ENCODE measurements at places on chromosomes 16 and 17.

GRCh38 chr16:2532494-2533141, 1.4 kb upstream of the CEMP1 start:
- peak; percentile 39 for DNase-seq

GRCh38 chr16:82300374-82300951, 130.4 kb upstream of the MPHOSPH6 start:
- no peak for DNase-seq

DNA sequence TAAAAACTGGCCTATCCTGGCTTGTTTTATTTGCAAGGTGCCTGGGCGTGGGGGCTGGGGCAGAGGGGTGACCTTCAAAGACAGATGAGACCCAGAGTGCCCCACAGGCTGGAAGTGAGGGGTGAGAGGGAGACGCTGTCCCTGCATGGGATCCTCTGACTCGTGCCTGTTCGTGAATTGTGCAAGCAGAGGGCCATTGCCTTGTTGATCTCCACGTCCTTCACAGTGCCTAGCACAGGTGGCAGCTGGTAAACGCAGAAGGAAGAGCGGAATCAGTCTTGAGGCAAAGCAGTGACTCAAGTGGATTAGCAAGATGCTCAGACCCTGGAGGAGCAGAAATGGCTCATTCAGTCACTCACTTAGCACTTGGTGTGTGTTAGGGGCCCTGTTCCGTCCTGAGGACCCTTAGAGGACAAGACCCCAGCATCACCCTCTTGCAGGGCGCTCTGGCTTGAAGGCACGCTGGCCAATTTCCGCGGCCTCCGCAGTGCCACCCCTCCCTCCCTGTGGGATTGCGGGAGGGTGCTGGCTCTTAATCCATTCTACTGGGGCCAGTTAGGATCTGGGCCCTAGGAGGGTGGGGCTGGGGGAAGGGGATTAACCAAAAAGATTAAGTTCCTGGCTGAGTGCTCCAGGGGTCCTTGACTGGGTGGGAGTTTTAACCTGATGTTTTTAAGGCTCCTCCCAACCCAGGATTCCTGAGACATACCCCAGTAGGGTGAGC, 151.2 kb downstream of the CCDC182 start:
- no peak for DNase-seq

- DNase-seq, result no peak
Observed at GRCh38 chr17:17724307-17725010, 43.2 kb downstream of the RAI1 start.

DNA sequence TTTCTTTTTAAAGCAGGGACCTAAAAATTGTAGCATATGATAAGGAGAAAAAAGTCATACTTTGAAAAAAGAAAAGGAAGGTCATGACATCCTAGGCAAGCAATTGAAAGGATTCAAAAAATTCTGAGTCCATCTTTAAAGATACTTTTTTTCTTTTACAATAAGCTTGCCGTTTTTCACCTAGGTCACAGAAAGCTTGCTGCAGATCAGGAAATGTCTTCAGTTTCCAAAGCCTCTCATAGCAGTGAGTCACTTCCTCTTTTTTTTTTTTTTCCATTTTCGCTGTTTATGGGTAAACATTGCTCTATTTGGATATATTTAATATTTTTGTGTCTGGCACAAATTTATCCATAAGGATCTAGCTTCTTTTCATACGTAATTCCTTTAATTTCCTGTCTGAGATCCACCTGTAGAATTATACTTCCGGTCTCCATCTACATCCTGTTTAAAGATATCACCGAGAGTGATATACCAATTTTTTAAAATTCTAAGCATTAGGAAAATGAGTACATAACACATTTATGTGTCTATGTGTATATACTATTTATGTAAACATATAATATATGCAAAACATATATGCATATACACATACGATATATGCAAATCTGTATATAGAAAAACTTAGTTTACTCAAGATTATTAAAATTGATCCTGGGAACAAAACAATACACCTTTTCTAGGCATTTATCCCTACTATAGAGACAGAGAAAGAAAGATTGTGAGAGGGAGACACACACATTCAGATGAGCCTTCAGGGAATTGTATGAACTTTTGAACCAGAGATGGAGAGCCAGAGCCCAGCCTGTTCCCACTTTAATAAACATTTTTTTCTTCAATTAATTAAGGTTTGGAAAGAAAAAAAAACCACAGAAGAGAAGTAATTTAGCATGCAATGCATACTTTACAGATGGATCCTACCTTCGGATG, 134.4 kb downstream of the SKAP1 start:
- no peak for DNase-seq

GRCh38 chr17:45077643-45078042, 16.5 kb downstream of the NMT1 start:
- no peak for DNase-seq

DNA sequence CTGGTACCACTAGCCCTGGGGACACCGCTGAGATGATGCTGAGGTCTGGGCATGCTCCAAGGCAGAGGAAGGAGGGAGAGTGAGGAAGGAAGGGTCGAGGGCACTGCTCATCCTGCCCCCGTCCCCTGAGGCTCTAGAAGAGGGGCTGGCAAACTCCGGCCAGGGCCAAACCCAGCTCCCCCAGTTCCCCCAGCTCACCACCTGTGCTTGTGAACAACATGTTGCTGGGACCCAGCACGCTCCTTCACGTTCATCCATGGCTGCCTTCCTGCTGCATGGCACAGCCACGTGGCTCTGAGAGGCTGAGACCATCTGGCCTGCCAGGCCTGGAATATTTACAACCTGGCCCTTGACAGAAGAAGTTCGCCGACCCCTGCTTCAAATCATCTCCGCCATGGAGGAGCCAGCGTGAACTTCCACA, 81.2 kb downstream of the RBFOX3 start:
- DNase-seq, result no peak

DNA sequence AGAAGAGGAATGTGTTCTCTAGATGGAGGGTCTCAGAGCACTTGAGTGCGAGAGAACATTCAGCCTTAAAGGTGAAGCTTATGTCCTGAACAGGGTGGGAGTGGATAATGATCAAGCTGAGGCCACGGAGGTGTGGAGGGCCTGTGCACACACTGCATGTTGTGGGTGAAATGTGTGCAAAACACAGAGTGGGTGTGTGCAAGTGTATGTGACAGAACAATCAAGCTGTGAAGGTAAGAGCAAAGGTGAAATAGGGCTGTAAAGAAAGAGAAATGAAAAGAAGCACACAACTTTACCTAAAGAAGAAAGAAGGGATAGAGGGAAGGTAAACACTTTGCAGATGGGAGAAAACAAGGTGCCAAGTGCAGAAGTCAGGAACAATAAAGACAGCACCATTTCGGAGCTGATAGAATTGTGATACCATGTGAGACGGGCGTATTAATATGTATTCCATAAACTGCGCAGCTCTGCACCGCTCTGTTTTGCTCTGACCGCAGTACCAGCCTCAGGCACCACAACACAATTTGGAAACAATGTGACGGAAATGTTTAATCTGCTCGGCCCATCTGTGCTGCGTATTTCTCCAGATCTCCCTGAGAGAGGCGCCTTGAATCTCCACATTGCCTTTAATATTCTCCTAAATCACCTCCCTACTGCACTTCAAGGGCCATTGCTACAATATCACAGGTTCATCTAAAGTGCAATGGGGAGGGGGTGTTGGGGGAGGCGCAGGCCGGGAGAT, 40.6 kb downstream of the SNX11 start:
- no peak for DNase-seq

- no peak for DNase-seq
Observed at GRCh38 chr17:19656336-19656735, 7.8 kb downstream of the ALDH3A2 start.

DNA sequence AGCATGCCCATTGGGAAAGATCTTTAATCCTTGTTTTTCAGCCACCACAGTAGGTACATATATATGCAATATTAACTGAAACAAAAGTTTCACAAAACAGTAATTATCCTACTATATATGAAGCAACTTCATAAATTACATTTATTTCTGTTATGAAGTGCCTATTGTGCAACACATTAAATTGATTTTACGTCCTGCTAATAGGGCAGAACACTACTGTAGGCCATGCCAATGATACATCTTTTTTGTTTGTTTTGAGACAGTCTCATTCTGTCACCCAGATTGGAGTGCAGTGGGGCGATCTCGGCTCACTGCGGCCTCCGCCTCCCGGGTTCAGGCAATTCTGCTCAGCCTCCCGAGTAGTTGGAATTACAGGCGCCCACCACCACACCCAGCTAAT, 29.1 kb downstream of the SF3B3 start:
- no peak for DNase-seq

DNA sequence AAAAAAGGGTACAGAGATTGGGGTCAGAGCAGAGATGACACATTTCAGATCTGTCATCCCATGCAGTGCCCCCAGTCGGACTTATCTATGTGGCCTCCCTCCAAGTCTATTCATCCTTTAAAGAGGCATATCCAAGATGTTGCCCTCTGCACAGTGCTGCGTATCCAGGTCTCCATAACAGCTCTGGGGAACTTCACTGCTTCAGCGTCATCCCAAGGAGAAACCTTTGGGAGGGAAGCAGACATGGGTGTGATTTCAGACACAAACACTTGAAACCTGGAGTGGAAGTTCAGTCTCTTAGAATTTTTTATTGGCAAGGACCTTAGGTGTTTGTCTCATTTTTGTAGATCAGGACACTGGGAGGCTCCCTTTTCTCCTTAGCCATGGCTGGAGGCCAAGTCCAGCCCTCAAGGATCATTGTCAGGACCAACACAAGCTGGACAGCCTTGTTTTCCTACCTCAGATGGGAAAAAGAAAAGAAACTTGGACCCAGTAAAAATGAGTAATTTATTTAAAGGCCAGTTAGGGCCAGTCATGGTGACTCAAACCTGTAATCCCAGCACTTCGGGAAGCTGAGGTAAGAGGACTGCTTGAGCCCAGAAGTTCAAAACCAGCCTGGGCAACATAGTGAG, 23.9 kb upstream of the NLK start:
- no peak for DNase-seq

DNA sequence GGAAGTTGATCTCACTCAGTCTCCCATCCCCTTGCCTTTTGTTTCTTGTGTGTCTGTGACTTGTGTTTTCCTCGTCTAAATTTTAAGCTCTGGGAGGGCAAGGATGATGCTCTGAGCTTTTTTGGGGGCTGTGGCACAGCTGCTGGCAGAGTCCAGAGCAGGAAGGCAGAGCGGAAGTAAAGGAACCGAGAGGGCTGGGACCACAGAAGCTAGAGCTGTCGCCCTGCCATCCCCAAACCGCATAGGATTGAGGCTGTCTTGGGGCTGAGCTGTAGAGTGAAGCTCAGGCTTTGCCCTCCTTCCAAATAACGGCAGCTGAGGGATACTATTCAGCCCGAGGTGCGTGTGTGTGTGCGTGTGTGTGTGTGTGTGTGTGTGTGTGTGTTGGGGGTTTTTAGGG, 3.8 kb upstream of the DNAH2 start:
- no peak for DNase-seq

GRCh38 chr16:78195797-78196196, 96.3 kb downstream of the WWOX start:
- no peak for DNase-seq

- no peak for DNase-seq
Observed at GRCh38 chr16:70677499-70678120, 8.2 kb downstream of the MTSS2 start.

- no peak for DNase-seq
Observed at GRCh38 chr16:81861915-81862314, 82.8 kb downstream of the PLCG2 start.

- no peak for DNase-seq
Observed at GRCh38 chr17:82217530-82218204, 5.0 kb upstream of the CCDC57 start.

DNA sequence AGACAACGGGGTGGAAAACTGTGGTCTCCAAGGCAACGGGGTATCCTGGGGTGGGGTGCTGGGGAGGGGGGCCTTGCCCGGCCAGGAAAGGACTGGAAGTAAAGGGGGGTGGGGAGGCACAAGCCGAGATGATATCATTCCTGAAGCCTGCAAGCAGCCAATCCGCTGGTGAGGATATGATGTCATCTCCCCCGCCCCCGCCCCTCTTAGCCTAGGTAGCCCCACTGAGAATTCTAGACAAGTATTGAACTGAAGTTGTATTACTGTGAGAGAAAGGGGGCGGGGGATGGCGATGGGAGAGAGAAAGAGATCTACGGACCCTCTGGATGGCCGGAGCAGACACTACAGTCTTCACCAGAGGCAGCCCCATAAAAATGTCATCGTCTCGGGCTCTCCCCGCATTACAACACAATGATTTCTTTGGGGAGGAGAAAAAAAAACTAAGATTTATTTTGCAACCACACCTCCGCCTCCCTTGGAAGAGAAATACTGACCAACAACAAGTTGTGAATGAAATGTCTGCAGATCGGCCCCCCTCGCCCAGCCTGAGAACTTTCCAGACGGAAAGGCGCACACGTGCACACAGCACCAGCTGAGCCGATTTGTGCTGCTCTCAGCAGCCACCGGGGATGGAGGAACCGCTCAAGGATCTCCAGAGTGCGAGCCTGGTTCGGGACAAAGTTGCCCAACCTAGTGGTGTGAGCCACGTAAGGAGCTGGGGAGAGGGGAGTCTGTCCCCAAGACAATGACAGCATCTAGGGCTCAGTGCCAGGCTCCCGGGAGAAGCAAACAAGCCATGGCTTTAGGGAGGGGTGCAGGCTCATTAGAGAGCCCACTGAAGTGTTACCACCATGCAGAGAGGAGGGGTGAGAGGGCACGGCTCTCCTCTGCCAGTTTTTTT, 222.1 kb downstream of the SOX9 start:
- DNase-seq, result no peak

DNA sequence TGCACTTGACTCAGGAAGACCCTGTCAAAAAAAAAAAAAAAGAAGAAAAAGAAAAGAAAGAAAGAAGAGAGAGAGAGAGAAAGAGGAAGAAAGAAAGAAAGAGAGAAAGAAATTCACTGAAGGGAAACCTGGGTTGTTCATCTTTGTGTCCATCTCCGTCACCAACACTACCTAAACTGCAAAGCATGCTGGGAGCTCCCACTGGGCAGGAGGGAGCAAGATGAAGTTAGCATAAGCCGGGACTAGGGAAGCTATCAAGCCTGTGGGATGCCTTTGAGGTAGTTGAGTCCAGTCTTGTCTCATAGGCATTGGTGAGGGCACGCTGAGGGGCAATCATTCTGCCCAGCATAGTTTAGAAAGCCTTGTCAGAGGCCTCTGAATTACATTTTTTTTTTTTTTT, 7.6 kb upstream of the CBFB start:
- DNase-seq, result no peak

GRCh38 chr17:37770631-37771518, 26.0 kb upstream of the HNF1B start:
- no peak for DNase-seq

- DNase-seq, result no peak
Observed at GRCh38 chr17:77126519-77126918, 14.2 kb upstream of the SEC14L1 start.

GRCh38 chr17:83160443-83161297, 81.3 kb downstream of the METRNL start:
- DNase-seq, result no peak

DNA sequence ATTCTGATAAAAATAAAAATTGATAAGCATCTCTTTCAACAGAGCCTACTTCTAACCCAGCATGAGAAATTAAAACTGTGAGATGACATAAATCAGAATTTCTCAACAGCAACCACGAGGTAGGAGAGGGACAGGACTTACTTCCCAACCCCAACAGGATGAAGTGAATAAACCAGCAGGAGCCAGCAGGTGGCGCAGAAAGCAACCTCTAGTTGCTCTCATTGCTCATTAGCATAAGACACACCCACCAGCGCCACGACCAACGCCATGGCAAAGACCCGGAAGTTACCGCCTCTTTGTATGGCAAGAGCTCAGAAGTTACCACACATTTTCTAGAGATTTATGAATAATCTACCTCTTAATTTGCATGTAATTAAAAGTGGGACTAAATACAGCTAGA, 189.4 kb upstream of the CDH8 start:
- no peak for DNase-seq

GRCh38 chr16:88779406-88780141, 5.4 kb downstream of the PIEZO1 start:
- DNase-seq, result no peak
